ENCODE measurements at places on chromosomes 7 and 10. TPM values are rescaled to one million over a fixed set of nuclear protein-coding genes. Genes with fewer than 3 reads are reported as not detected.

The SEPTIN7 gene
- 235 TPM for total RNA-seq

The JAKMIP3 gene
- total RNA-seq: 0.31 TPM

DNA sequence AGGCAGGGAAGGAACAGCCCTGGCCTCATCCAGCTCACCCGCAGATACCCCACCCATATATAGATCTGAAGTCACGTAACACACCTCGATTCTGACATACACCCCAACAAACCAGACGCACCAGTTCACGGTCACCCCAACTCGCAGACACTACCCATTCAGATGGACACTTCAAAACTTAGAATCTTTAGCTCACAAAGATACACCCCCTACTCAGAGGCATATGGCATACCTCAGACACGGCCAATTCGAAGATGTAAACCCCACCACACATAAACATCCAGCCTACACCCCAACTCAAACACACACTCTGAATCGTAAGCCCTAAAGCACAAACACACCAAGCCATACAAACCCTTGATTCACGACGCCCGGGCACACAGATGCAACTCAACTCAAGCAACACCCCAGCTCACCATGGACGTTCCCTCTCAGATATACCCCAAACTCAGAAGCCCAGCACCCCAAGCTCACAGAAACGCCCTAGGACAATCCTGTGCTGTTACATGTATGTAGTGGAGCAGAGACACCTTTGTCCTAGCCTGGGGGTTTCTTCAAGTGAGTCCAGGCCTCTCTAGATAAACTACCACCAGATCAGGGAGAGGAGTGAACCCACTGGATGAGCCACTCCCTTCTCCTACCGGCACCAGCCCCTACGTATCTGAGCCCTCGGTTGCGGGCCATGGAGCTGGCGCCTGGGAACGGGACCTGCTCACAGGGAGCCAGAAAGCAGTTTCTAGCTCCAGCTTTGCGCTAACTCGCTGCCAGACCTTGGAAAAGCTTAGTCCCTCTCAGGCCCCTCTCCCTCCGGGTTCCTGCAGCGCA lies 8.8 kb downstream of the PSD start:
- peak; percentile 22 for DNase-seq

GRCh38 chr7:31695859-31696614 lies 9.0 kb downstream of the PPP1R17 start:
- no peak for DNase-seq

DNA sequence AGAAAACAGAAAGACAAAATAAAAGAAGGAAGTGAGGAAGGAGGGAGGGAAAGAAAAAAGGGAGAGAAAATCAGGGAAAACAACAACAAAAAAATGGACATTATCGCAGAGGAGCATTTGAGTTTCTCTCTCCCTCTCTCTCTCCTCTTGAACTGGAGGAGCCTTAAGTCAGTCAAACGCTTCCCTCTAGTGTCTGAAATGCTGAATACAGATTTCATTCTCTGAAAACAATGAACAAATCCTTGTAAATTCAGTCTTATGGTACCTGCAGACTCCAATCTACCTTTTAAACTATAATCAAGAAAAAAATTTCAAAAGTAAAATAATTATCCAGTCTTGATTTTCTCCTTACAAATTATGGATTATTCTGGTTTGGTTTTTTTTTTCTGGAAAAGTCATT lies 89.2 kb upstream of the PFKP start:
- no peak for DNase-seq

DNA sequence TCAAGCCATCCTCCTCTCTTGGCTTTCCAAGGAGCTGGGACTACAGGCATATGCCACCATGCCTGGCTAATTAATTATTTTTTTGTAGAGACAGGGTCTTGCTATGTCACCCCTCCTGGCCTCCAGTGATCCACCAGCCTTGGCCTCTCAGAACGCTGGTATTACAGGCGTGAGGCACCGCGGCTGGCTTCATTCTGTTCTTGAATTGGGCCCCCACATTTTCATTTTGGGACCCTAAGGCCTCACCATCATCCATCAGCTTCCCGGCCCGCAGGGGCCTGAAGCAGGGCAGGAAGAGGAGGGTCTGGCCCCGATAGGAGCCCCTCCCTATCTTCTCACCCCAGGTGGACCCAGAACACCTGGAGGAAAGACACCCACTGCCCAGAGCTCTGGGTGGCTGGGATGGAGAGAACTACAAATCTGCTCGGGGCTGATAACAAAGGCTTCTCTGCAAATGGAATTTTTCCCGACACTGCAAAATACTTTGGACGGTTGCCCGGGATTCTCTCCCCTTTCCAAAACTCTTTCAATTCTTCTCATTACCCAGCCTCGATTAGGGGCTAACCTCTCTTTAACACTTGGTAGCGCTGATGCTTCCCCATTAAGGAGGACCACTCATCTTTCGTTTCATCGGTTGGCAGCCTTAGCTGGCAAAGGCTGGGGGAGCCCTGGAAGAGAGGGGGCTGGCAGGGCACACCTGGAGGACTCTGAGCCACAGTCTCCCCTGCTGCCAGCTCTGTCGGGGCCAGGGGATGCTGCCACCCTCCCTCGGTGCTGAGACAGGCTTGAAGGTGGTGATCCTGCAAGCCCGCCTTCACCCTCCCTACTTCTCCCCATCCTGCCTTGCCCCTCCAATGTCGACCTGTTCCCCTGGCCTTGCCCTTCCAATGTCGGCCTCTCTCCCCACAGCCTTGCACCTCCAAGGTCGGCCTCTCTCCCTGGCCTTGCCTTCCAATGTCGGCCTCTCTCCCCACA lies 81.0 kb upstream of the GNA12 start:
- DNase-seq: no peak

The DKK1 gene
- total RNA-seq: not detected

The SPAG6 gene
- not detected for total RNA-seq

GRCh38 chr10:87837445-87837844 lies 19.4 kb upstream of the ATAD1 start:
- no peak for DNase-seq

The GATA3 gene
- total RNA-seq: 27.2 TPM

The LIPK gene
- total RNA-seq: not detected

GRCh38 chr7:874031-874749 lies 2.2 kb upstream of the GET4 start:
- DNase-seq: no peak

The ATOH7 gene
- total RNA-seq: not detected

The ANKRD61 gene
- total RNA-seq: not detected

- DNase-seq: peak; percentile 72
Measured at GRCh38 chr10:72075376-72076115, 12.8 kb downstream of the SPOCK2 start.

DNA sequence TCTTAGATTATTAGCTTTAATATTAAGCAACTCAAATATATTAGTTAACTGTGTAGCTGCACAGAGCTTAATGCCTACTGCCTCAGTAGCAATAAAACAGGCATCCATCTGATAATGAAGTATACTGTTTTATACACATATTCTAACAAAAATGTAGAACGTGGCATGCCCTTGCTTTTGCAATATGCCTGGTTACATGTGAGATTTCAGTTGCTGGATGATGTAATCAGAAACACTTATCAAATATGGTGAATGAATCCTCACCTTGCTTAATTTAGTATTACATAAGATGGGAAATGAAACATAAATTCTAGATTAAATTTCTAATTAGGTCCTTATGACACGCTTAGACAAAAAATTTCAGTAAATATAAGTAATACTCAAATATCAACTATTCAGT lies 8.0 kb downstream of the DNAJC1 start:
- no peak for DNase-seq

- DNase-seq: no peak
Measured at GRCh38 chr7:116334555-116334954, 124.2 kb downstream of the TES start.

DNA sequence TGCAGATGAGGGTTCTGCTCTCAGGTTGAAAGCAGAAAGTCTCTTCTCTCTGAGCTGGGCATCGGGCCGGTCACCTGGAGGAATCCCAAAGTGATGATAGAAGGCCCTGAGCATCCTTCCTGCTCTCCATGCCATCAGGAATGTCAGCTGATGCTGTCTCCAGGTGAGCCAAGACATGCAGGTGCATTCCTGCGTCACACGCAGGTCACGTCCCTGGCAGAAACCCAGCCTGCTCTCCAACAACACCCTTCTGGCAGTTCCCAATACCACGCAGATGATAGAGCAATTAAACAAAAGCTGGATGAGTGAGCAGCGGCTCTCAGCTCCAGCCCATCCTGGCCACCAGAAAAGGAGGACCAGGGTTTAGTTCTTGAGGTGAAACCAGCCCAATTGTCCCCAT lies 6.9 kb upstream of the WIPI2 start:
- DNase-seq: no peak

The ALOX5 gene
- 0.56 TPM for total RNA-seq

The FFAR4 gene
- not detected for total RNA-seq

DNA sequence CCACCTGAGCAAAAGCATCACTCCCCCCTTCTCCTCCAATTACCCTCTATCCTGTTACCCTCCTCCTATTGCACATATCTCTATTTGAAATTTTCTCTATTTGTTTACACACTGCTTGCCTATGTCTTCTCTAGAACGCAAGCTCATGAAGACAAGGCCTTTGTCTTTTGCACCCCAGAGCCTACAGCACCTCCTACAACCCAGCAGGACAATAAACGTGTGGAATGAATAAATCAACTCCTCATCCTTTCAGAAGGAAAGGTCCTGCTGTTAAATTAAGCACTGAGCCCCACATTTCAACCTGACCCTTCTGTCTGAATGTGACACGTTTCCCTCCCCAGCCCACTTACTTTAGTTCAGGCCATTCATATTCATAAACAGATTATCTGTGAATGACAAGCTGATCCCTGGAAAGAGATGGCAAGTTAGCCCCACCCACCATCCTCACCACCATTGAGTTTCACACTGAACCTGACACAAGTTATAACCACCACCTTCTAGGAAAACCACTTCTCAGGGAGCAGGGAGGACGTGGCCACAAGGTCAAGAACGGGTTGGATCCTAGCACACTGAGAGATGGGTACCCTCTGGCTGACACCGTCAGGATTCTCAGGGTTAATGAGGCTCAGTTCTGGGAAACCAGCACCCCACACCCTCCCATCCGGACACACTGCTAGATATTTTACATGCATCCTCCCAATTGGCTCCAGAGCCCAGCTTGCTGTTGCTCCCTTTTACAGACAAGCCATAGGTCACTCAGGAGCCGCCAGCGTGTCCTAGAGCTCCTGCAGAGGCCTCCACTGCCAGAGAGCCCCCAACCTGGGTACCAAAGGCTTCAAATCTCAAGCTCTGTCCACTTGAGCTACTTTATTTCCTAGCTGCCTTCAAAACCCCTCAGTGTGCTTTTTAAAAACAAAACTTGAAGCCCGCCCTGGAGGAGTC lies 934 bp downstream of the PRTFDC1 start:
- DNase-seq: peak; percentile 62

- no peak for DNase-seq
Measured at GRCh38 chr7:122407195-122407594, 102.6 kb upstream of the FEZF1 start.

GRCh38 chr10:55881588-55881987 lies 479.5 kb downstream of the ZWINT start:
- DNase-seq: no peak

GRCh38 chr10:76869931-76870330 lies 767.7 kb downstream of the KCNMA1 start:
- no peak for DNase-seq

The ADAP1 gene
- 34.6 TPM for total RNA-seq

- DNase-seq: no peak
Measured at GRCh38 chr7:71486856-71487628, 355.1 kb downstream of the GALNT17 start.

The GFRA1 gene
- not detected for total RNA-seq

- DNase-seq: no peak
Measured at GRCh38 chr10:57963546-57963945, 304.1 kb downstream of the IPMK start.

The PDE6C gene
- total RNA-seq: not detected

The KMT2C gene
- total RNA-seq: 52.8 TPM

- no peak for DNase-seq
Measured at GRCh38 chr10:84065804-84066601, 73.3 kb upstream of the GHITM start.

The TEX47 gene
- not detected for total RNA-seq

DNA sequence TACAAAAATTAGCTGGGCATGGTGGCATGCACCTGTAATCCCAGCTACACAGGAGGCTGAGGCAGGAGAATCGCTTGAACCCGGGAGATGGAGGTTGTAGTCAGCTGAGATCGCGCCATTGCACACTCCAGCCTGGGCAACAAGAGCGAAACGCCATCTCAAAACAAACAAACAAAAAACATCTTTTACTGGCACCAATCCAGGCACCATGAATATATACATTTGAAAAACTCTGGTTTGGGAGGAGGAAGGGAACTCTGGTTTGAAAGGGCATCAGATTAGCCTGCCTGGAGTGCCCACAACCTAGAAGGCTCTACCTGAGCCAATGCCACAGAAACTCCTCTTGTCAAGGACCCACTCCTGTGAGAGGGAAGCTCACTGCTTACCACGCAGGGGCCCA lies 15.9 kb downstream of the POLL start:
- no peak for DNase-seq

GRCh38 chr10:110798340-110798739 lies 73.4 kb upstream of the PDCD4 start:
- DNase-seq: peak; percentile 52

- no peak for DNase-seq
Measured at GRCh38 chr7:43307522-43307921, 195.1 kb downstream of the HECW1 start.

GRCh38 chr7:105745681-105746330 lies 130.6 kb downstream of the ATXN7L1 start:
- DNase-seq: no peak

The SLC39A12 gene
- total RNA-seq: not detected

The DMTF1 gene
- 65.1 TPM for total RNA-seq

The SH3PXD2A gene
- total RNA-seq: 6.5 TPM

DNA sequence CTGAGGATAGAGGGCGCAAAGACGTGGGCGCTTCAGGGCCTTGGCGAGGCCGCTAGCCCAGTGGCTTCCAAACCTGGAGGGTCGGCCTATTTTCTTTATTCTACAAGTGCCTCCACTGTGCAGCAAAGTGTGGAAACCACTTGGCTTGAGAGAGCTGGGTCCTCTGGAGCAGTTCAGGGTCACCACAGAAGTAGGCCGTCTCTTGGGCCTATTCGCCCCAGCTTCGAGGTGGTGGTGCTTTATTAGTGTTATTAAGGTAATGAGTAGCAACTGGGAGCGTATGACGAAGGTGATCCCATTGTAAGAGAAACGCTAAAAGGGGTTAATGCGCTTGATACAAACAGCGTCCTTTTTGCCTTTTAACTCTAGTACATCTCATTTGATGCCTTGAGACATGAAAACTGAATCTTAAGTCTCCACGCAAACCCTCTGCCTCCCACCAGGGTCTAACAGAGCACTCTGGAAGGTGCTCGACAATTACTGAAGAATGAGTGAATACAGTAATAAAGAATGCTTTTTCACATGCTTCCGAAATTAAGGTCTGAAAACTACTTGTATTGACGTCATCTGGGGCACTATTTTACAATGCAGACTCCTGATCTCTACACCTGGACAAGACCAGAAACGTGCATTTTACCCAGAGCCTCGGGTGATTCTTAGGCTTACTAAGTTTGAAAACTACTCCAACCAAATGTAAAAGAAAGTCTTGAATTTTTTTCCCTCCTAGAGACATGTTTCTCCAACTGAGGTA lies 647 bp upstream of the GSAP start:
- no peak for DNase-seq

DNA sequence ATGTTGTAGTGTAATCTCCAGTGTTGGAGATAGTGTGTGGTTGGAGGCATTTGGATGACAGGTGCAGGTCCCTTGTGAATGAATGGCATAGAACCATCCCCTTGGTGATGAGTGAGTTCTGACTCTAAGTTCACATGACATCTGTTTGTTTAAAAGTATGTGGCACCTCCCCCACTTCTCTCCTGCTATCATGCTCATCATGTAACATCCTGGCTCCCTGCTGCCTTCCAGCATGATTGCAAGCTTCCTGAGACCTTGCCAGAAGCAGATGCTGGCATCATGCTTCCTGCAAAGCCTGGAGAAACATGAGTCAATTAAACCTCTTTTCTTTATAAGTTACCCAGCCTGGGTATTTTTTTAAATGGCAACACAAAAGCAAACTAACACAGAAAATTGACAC lies 499.0 kb upstream of the SEMA3D start:
- DNase-seq: no peak
